Activated CD4-positive, alpha-beta T cell treated with anti-CD3 and anti-CD28 coated beads for 4 hours (primary cell): ENCODE measurements at places on chromosomes 6 and 20.

DNA sequence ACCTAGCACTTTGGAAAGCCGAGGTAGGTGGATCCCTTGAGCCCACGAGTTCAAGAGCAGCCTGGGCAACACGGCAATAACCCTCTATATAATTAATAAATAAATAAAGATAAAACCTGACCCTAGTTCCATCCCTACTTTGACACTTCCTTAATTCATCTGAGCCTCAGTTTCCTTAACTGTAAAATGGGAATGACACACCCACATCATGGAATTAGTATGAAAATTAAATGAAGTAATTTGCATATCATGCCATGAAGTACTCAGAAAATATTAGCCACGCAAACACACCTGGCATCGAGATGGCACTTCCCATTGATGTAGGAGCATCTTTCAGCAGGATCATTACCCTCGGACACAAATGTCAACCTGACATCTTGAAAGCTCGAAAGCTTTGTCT is 19.1 kb downstream of the ZMYND8 start:
- no peak for DNase-seq

DNA sequence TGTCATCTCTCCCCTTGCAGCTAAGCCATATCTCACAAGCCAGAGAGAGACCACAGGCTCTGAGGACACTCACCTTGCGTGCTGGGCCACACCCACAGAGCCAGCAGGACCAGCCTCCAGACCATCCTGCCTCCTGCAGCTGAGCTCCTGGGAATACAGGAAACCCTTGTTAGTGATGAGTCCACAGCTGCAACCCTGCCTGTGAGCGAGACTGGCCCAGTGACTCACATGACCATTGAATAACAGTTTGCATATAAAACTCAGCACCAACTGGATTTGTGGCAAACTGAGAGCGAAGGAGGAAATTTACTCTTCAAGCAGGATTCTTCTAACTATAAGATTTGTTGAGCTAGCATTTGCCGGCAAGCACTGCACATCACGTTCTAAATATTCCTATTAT is 3.0 kb downstream of the THBS2 start:
- DNase-seq = no peak

- DNase-seq = no peak
These were observed 38.2 kb upstream of the SLCO4A1 start for GRCh38 chr20:62603907-62604785.

- DNase-seq = no peak
These were observed 7.9 kb upstream of the POU5F1 start for GRCh38 chr6:31178143-31179041.

GRCh38 chr6:43922426-43923375 is 152.7 kb downstream of the VEGFA start:
- no peak for DNase-seq

DNA sequence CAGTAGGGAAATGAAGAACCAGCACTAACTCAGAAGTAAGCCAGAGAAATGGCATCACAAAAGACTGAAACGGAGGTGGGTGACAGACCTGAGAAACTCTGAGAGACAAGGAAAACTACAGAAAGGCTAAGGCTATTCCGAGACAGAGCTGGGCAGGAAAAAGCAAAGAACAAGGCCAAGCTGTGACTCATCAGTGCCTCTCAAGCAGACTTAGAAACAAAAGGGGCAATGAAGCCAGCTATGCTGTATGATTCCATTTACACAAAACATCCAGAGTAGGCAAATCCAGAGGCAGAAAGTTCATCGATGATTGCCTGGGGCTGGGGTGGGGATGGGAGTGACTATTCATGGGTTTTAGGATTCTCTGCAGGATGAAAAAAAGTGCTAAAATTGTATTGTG is 50.0 kb downstream of the SLC23A2 start:
- no peak for DNase-seq

- DNase-seq = no peak
These were observed 19.6 kb upstream of the CCR6 start for GRCh38 chr6:167103041-167103891.

GRCh38 chr6:161493576-161494118 is 219.8 kb upstream of the AGPAT4 start:
- no peak for DNase-seq

DNA sequence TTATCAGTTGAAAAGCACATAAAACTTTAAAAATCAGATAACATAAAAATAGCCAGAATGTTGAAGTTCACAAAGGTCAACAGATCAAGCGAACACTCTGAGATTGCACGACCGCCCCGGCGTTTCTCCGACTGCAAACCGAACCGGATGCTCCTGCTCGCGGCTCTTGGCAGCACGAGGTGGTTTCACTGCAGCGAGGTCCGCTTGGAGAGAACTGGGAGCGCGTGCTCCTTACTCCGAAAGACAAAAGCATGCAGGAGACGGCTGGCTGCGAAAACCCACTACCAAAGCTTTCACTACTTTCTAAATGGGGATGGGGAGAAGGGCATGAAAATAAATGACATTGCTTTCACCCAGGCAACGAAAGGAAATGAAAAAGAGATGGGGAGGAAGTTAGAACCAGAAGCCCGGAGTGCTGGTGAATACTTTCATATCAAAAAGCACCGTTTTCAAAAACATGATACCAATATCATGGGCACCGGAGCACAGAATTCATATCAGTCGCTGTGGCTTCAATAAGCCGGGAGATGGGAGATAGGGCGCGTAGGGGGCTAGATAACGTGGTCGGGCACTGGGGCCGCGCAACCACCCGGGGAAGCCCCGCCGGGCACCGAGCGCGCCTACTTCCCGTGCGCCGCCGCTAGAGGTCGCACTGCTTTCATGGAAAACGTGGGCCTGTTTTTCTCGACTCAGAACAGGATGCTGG is 8.3 kb upstream of the ANKRD60 start:
- peak; percentile 80 for DNase-seq

GRCh38 chr20:23021541-23021940 is 13.6 kb upstream of the SSTR4 start:
- DNase-seq = no peak
